Uterine smooth muscle cell (primary cell): ENCODE measurements at places on chromosomes 1 and 21. TPM values are rescaled to one million over a fixed set of nuclear protein-coding genes. Genes with fewer than 3 reads are reported as not detected.

Gene RNASEL
- 6.6 and 9.9 TPM in 2 replicates for total RNA-seq

Gene GBP7
- 0.12 TPM in 1 of 2 replicates, not detected in the other for total RNA-seq

Gene DAB1
- total RNA-seq, result under 0.01 and 0.12 TPM in 2 replicates

Gene SLC35D1
- total RNA-seq, result 20.4 and 24.7 TPM in 2 replicates

Gene GLMP
- 38.3 and 69.4 TPM in 2 replicates for total RNA-seq

Gene LCE1D
- total RNA-seq, result not detected in 2 replicates

Gene B4GALT3
- total RNA-seq, result 18.3 and 23.6 TPM in 2 replicates
